ENCODE measurements at places on chromosomes 3 and 15. TPM values are rescaled to one million over a fixed set of nuclear protein-coding genes. Genes with fewer than 3 reads are reported as not detected.

The C3orf20 gene
- total RNA-seq = 0.52 TPM

The DNAH12 gene
- 0.52 TPM for total RNA-seq

The MORC1 gene
- total RNA-seq = not detected

The PAK6 gene
- 1.0 TPM for total RNA-seq

The DUOX2 gene
- total RNA-seq = under 0.01 TPM

All from skeletal muscle tissue (tissue), 5 donors.